Activated CD4-positive, alpha-beta memory T cell treated with anti-CD3 and anti-CD28 coated beads for 36 hours (primary cell): ENCODE measurements at places on chromosomes 4 and X. TPM values are rescaled to one million over a fixed set of nuclear protein-coding genes. Genes with fewer than 3 reads are reported as not detected.

QRFPR gene
- total RNA-seq = not detected

- H3K4me1 ChIP-seq = no peaks in the 10 kb centered on the region
- H3K27me3 ChIP-seq = no peaks in the 10 kb centered on the region
- H3K36me3 ChIP-seq = peaks cover 6% of the 10 kb centered on the region
- H3K4me3 ChIP-seq = no peak overlapping the region
Measured at GRCh38 chrX:136028383-136028984, 43.2 kb downstream of the SLC9A6 start.

GRCh38 chr4:186725469-186726425 is 2.1 kb upstream of the FAT1 start:
- peaks cover 59% of the 10 kb centered on the region for H3K27me3 ChIP-seq
- H3K27ac ChIP-seq = no peak overlapping the region
- H3K4me3 ChIP-seq = peak overlapping the region; percentile 32
- peak; percentile 28 for DNase-seq
- H3K36me3 ChIP-seq = peaks cover 2% of the 10 kb centered on the region

DNA sequence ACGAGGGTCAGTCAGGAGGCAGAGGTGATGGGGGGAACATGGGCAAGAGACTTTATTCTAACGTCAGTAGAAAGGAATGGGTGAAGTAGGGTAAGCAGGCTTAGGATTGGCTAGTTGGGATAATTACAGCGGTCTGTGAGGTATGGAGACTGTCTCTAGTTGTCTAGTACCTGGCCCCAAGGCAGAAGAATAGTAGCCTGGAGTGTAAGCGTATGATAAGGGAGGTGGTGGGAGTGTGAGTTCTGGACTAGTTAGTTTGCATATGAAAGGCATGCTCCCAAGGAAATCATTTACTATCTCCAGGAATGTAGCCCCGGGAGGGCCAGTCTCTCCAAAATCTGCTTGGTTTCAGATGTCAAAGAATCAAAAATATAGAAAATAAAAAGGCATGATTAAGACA is 219.6 kb upstream of the ANXA3 start:
- H3K4me3 ChIP-seq = no peak overlapping the region
- no peaks in the 10 kb centered on the region for H3K36me3 ChIP-seq
- no peaks in the 10 kb centered on the region for H3K4me1 ChIP-seq
- no peaks in the 10 kb centered on the region for H3K27me3 ChIP-seq
